Testis (tissue), 5 donors: ENCODE measurements at places on chromosomes 1 and 21. TPM values are rescaled to one million over a fixed set of nuclear protein-coding genes. Genes with fewer than 3 reads are reported as not detected.

TFF3 gene
- 11.5 TPM for polyA plus RNA-seq

AMIGO1 gene
- 6.7 TPM for polyA plus RNA-seq

- no peak for DNase-seq
- no peak overlapping the region for H3K4me3 ChIP-seq
- H3K36me3 ChIP-seq: no peaks in the 10 kb centered on the region
- no peak overlapping the region for H3K27ac ChIP-seq
These were observed 8.1 kb downstream of the CCSAP start for GRCh38 chr1:229334716-229335115.

KDF1 gene
- 4.0 TPM for polyA plus RNA-seq

- H3K36me3 ChIP-seq: no peaks in the 10 kb centered on the region
- DNase-seq: no peak
- no peak overlapping the region for H3K4me3 ChIP-seq
- H3K27ac ChIP-seq: no peak overlapping the region
These were observed 188.5 kb downstream of the NFIA start for GRCh38 chr1:61270761-61271411.

GRCh38 chr1:90970208-90970607 lies 51.6 kb downstream of the ZNF644 start:
- no peaks in the 10 kb centered on the region for H3K36me3 ChIP-seq
- H3K27ac ChIP-seq: no peak overlapping the region
- no peak overlapping the region for H3K4me3 ChIP-seq
- no peaks in the 10 kb centered on the region for H3K4me1 ChIP-seq

- no peak overlapping the region for H3K4me3 ChIP-seq
- H3K27me3 ChIP-seq: no peaks in the 10 kb centered on the region
- no peak for DNase-seq
- H3K4me1 ChIP-seq: no peaks in the 10 kb centered on the region
- no peak overlapping the region for H3K27ac ChIP-seq
- H3K36me3 ChIP-seq: no peaks in the 10 kb centered on the region
These were observed 40.0 kb upstream of the IKBKE start for GRCh38 chr1:206430031-206430983.

EDN2 gene
- polyA plus RNA-seq: not detected

DNA sequence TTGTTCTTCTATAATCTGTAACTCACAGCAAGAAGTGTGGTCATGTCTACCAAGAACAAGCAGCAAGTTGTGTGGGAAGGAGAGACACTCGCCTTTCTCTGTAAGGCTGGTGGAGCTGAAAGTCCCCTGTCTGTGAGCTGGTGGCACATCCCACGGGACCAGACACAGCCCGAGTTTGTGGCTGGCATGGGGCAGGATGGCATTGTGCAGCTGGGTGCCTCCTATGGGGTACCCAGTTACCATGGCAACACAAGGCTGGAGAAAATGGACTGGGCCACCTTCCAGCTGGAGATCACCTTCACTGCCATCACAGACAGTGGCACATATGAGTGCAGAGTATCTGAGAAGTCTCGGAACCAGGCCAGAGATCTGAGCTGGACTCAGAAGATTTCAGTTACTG lies 15.5 kb downstream of the CD101 start:
- no peak for DNase-seq
- peaks cover 16% of the 10 kb centered on the region for H3K4me1 ChIP-seq
- H3K27ac ChIP-seq: no peak overlapping the region
- H3K36me3 ChIP-seq: no peaks in the 10 kb centered on the region
- H3K27me3 ChIP-seq: no peaks in the 10 kb centered on the region
- H3K4me3 ChIP-seq: no peak overlapping the region

DNA sequence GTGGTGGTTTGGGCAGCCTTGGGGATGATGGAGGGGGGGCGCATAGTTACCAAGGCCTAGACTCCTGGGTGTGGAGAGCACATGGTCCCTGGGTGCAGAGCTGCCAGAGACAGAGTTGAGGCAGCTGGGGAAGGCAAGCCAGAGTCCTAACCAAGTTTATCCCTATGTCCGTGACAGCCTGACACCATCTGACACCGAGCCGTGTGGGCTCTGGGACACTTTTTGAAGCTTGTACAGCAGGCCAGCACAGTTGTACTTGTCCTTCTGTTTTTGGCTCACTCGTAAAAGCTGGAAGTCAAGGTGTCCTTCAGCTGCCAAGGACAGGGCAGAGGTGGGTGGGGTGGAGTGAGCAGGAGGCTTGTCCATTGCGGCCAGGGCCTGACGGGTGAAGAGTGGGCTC lies 28.5 kb downstream of the SLC26A9 start:
- no peaks in the 10 kb centered on the region for H3K36me3 ChIP-seq
- H3K27me3 ChIP-seq: no peaks in the 10 kb centered on the region
- no peak for DNase-seq
- H3K4me3 ChIP-seq: no peak overlapping the region
